ENCODE measurements at places on chromosomes 7 and 10.

GRCh38 chr10:65234261-65234660 lies 1691.6 kb upstream of the LRRTM3 start:
- DNase-seq: no peak
- H3K4me1 ChIP-seq: no peaks in the 10 kb centered on the region
- H3K4me3 ChIP-seq: no peak overlapping the region

- H3K4me1 ChIP-seq: peaks cover 3% of the 10 kb centered on the region
- no peak overlapping the region for H3K27ac ChIP-seq
- DNase-seq: no peak
- no peaks in the 10 kb centered on the region for H3K36me3 ChIP-seq
Observed at GRCh38 chr7:44602576-44602910, 3.9 kb upstream of the OGDH start.

GRCh38 chr10:106132956-106133355 lies 1031.5 kb downstream of the SORCS1 start:
- no peaks in the 10 kb centered on the region for H3K27me3 ChIP-seq
- H3K27ac ChIP-seq: no peak overlapping the region
- no peaks in the 10 kb centered on the region for H3K36me3 ChIP-seq
- H3K4me3 ChIP-seq: no peak overlapping the region
- DNase-seq: no peak

- H3K4me1 ChIP-seq: peaks cover 29% of the 10 kb centered on the region
- H3K36me3 ChIP-seq: no peaks in the 10 kb centered on the region
- no peak for DNase-seq
- H3K27me3 ChIP-seq: no peaks in the 10 kb centered on the region
Observed at GRCh38 chr7:92798517-92799249, 37.7 kb downstream of the CDK6 start.

- no peak overlapping the region for H3K27ac ChIP-seq
- no peak for DNase-seq
- no peak overlapping the region for H3K4me3 ChIP-seq
- H3K4me1 ChIP-seq: no peaks in the 10 kb centered on the region
- H3K27me3 ChIP-seq: no peaks in the 10 kb centered on the region
- H3K36me3 ChIP-seq: no peaks in the 10 kb centered on the region
Observed at GRCh38 chr7:144763291-144763690, 72.6 kb downstream of the TPK1 start.

GRCh38 chr10:73399063-73399462 lies 14.8 kb downstream of the ANXA7 start:
- H3K27ac ChIP-seq: no peak overlapping the region
- no peak for DNase-seq
- no peaks in the 10 kb centered on the region for H3K27me3 ChIP-seq
- peaks cover 59% of the 10 kb centered on the region for H3K36me3 ChIP-seq
- no peaks in the 10 kb centered on the region for H3K4me1 ChIP-seq

DNA sequence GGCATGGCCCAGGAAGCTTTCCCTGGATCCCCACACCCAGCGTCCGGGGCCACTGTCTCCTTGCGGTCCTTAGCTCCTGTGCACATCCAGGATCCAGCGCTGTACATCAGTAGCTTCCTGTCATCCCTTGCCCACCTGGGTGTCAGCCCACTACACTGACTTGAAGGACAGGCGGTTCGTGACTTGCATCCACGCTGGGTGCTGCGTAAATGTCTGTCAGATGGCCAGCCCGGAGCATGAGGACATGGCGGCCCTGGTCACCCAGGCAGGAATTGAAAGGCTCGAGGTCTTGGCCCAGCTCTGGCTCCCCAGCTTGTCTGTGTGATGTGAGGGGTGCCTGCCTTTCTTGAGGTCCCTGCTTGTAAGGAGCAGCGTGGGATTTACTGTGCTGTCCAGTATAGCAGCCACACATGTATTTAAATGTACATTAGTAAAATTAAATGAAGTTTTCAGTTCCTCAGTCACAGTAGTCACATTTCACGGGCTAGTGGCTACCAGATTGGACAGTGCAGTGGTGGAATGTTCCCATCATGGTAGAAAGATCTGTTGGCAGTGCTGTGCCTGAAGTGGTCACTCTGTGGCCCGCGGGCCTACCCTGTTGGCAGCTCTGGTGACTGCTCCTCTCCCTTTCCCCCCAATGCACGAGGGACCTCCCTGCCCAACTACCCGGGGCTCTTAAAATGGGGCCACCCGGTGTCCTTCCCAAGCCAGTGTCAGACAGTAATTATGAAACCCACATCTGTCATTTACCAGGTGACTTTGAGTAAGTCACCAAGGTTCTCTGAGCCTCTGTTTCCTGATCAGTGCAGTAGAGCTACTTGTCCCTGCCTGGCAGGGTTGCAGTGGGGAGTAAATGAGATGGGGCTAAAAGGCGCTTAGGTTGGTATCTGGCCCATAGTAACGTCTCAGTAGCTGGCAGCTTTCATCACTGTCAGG lies 97.8 kb upstream of the PPIF start:
- DNase-seq: no peak
- peaks cover 65% of the 10 kb centered on the region for H3K4me1 ChIP-seq
- H3K27ac ChIP-seq: peak overlapping the region; percentile 82
- no peaks in the 10 kb centered on the region for H3K36me3 ChIP-seq

DNA sequence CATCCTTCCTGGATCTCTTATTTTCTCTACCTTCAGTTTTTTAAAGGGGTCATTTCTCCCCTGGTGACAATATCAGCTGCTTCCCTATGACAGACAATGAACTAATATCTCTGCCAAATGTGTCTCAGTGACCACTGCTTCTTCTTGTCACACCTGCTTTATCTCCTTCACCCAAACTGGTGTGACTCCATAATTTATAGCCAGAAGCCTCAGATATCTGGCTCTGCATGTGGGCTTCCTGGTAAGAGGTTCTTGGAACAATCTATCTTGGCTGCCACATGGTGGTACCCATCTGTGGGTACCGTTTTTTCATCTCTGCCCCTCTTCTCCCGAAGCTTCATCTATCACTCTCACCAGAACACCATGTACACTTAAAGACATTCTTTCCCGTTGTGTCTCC lies 37.0 kb downstream of the CPVL start:
- DNase-seq: no peak
- H3K27me3 ChIP-seq: peaks cover 4% of the 10 kb centered on the region
- no peak overlapping the region for H3K27ac ChIP-seq
- no peaks in the 10 kb centered on the region for H3K36me3 ChIP-seq

DNA sequence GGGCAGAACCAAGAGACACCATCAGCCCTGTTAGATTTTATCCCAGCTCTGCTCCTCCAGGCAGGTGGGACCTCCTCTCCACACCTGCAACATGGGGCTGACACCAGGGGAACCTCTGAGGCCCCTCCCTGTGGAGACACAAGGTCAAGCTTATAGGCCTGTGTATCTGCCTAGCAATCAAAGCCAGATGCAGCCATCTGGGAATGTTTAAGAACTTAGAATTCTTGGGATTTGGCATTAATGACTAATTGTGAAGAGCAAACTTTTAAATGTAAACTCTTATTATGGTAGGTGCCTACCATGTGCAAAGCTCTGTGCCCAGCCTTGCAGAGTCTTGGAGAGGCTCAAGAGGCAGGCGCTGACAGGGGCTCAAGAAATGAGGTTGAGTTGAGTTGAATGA lies 52.1 kb downstream of the TBATA start:
- H3K4me3 ChIP-seq: no peak overlapping the region
- H3K36me3 ChIP-seq: no peaks in the 10 kb centered on the region
- no peaks in the 10 kb centered on the region for H3K27me3 ChIP-seq
- H3K4me1 ChIP-seq: peaks cover 2% of the 10 kb centered on the region

DNA sequence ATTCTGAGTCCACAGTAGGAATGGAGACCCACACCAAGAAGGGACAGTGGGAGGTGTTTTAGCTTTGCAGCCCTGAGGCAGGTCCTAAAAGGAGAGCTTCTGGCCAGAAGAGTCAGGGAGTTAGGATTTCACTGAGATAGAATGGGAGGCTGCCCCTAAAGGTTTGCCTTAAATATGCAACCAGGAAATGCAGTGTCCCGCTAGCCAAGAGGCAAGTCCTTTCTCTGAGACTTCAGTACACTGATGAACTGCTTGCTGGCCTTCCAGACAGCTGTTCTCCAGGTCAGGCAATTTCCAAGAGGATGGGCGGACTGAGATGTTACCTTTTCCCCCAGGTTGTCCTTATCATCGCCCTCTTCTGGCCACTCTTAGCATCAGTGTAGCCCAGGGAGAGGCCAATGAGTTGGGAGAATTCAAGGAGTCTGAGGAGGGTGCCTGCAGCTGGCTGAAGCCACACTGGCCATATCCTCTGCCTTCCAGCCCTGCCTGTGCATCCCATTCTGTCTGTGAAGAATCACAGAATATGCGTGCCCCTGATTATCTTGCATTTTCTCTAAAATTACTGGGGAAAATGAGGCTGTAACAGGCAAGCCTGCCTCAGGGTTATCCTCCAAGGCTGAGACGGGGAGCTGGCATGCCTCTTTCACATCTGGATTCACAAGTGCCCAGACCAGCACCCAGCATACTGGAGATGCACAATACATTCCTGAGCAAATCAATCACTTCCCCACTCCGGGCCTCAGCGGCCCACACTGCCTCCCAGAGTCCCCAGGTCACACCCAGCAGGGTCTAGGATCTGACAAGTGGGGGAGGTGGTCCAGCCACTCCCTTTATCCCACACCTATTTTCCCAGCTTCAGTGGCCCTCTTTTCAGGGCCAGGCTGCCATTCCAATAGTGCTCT lies 2.4 kb downstream of the TLL2 start:
- peaks cover 23% of the 10 kb centered on the region for H3K4me1 ChIP-seq
- no peak for DNase-seq
- H3K36me3 ChIP-seq: no peaks in the 10 kb centered on the region
- no peak overlapping the region for H3K27ac ChIP-seq
- H3K4me3 ChIP-seq: no peak overlapping the region

Measured in upper lobe of right lung (tissue), 1 donor.